ENCODE measurements at places on chromosomes 12 and 14.
A peak's percentile ranks its signal among the peaks of the same experiment; 100 is the strongest.

GRCh38 chr12:95851606-95852005 is 7.1 kb upstream of the SNRPF start:
- no peak for DNase-seq

- DNase-seq: no peak
Measured at GRCh38 chr12:106235770-106236169, 12.1 kb downstream of the CKAP4 start.

DNA sequence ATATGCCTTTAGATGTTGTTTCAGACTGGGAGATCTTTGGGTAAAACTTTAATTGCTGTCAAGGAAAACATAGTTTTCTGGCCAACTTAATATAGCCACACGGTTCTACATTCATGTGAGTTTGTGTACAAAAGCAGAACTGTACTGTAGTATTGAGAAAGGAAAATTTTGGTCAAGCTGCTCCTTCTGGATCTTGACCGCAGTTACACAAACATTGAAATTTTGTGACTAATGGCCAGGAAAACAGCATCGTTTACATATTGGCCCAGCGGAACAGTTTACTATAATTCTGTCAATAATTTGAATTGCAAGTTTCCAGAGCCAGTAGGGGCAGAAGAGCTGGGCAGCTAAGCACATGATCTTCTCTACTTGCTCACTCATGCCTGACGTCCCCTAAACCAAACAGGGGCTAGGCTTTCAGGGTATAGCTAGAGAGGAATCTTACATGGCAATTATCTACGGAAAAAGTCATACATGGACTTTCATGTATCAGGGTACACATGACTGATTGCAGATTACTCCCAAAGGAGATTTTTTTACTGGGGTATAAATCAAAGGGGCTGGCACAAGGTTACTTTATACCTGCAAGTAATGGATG is 11.4 kb upstream of the ART4 start:
- no peak for DNase-seq

DNA sequence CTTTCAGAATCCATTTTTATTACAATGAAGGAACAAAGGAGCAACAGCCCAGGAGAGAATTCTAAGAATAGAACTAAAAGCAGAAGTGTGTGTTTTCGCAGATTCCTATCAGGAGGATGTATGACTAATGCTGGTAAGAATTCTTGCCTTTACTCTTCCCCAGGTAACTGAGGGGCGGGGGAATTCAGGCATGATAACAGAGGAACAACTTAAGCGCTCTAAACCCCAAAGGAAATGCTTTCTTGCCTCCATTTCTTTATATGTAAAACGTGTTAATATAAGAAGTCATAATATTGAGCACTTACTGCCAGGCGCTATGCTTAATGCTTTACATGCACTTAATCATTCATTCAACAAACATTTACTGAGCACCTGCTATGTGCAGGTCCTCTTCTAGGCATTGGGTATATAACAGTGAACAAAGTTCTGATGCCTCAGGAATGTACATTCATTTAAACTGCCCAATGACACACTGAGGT is 4.5 kb downstream of the HCAR1 start:
- no peak for DNase-seq

DNA sequence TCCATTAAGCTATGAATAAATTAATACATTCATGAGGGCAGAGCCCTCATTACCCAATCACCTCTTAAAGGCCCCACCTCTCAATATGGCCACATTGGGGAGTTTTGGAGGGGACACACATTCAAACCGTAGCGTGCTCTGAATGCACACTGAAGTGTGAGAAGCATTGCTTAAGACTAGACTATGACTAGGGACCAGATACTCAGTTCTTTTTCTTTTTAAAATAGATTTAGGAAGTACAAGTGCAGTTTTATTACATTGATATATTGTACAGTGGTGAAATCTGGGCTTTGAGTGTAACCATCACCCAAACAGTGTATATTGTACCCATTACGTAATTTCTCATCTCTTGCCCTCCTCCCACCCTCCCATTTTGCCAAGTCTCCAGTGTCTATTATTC is 21.0 kb upstream of the JDP2 start:
- no peak for DNase-seq

DNA sequence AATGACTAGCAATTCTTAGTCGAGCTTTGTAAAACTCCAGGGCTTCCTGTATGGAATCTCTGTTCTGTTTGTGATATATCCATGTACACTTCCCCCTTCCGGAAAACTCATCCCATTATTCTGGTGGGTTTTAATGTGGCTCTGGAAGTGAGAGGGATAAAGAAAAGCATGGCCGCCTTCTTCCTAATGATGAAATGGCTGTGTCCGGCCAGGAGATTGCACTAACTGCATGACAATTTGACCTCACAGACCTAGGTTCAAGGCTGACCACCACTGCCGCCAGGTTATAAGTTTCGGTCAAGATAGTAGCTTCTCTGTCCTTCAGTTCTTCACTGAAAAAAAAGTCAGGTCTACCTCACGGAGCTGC is 41.0 kb upstream of the NPAS3 start:
- DNase-seq: no peak

- DNase-seq: no peak
Measured at GRCh38 chr12:75489613-75490210, 9.2 kb downstream of the GLIPR1 start.

GRCh38 chr14:100654814-100655740 is 67.9 kb upstream of the BEGAIN start:
- peak; percentile 51 for DNase-seq

GRCh38 chr12:79549531-79550271 is 141.1 kb downstream of the PAWR start:
- DNase-seq: no peak

GRCh38 chr12:113486722-113487121 is 15.1 kb upstream of the LHX5 start:
- DNase-seq: no peak

- no peak for DNase-seq
Measured at GRCh38 chr12:114189266-114189665, 216.7 kb downstream of the TBX5 start.

DNA sequence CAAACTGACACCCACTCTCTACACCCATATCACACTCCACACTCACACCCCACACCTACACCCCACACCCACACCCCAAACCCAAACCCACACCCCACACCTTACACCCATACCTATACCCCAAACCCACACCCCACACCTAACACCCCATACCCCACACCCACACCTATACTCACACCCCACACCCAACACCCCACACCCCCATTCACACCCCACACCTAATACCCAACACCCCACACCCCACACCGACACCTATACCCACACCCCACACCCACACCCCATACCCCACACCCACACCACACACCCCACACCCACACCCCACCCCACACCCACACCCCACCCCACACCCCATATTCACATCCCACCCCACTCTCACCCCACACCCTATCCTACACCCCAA is 38.5 kb downstream of the TMEM120B start:
- no peak for DNase-seq

DNA sequence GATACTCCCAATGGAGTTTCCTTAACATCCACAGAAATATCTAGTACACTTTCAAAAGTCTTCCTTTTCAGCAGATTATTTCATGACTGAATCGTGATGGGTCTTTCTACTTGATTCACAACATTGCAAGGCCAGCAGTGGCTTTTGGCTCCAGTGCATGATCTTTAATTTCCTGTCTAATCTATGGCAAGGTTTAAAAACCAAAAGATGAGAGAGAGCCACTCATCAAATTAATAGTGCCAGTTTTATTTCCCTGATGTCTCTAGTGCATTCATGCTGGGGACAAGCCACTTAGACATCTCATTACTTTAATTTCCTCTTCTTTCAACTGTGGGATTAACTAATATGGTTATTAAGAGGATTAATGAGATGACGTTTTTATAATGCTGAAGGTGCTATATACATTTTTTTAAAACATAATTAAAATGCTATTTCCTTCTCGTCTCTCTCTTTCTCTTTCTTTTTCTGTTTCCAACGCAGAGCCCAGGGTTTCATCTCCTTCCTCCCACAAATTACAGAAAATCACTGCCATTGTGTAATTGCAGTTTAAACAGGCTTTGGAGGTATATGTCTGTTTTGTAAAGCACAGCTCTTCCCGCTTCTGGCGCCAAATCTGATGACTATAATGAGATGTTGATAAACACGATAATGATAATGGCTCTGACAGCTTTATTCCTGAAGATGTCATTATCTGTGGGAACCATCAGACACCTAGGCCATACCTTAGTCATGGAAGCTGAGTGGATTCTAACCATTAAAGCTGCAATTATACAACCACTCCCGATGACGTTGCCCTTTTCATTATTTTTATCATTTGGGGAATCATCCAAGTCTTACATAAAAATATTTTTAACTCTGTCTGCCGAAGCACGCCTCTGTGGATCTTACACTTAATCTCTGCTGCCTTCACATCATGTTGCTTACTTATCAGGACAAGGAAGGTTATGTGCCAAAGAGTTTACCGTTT is 103.1 kb upstream of the PPM1H start:
- DNase-seq: no peak

GRCh38 chr14:50528000-50528399 is 4.4 kb downstream of the MAP4K5 start:
- DNase-seq: no peak

GRCh38 chr12:94616203-94616729 is 34.1 kb downstream of the TMCC3 start:
- no peak for DNase-seq

DNA sequence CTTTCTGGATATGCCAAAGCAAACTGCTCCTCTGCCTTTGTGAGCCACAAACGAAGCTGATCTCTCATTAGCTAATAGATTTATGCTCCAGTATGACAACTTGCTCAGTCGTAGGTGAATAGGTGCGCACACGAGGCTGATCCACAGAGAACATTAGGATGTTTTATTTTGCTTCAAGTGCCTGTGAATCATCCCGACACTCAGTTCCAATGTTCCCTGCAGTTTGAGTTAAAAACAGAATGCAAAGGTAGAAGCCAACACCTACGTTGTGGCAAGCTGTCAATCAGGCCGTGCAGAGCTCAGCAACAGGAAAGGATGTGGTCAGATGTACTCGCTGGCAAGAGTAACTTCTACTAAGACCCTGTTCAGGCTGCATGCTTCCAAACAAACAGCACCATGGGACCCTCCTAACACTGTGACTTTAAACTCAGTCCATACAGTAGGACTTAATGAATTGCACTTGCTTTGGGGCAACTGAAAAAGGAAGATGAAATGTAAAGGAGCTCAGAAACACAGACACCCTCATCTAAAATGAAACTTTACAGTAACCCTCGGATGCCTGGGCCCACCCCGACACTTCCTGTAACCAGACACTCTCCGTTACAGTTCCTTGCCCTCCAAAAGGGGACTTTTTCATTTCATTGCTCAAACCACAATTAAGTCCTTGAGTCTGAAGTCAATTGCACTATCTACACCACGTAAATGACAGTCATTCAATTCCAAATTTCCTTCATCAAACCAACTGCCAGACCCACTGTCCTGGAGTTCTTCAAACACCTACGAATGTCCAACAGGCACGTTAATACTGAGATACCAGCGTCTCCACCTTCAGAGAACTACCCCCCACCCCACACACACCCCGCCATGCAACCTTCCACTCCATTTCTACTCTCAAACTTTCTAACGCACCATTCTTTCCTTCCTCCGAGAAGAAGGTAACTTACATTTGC is 1.6 kb downstream of the CCDC88C start:
- DNase-seq: peak; percentile 83

DNA sequence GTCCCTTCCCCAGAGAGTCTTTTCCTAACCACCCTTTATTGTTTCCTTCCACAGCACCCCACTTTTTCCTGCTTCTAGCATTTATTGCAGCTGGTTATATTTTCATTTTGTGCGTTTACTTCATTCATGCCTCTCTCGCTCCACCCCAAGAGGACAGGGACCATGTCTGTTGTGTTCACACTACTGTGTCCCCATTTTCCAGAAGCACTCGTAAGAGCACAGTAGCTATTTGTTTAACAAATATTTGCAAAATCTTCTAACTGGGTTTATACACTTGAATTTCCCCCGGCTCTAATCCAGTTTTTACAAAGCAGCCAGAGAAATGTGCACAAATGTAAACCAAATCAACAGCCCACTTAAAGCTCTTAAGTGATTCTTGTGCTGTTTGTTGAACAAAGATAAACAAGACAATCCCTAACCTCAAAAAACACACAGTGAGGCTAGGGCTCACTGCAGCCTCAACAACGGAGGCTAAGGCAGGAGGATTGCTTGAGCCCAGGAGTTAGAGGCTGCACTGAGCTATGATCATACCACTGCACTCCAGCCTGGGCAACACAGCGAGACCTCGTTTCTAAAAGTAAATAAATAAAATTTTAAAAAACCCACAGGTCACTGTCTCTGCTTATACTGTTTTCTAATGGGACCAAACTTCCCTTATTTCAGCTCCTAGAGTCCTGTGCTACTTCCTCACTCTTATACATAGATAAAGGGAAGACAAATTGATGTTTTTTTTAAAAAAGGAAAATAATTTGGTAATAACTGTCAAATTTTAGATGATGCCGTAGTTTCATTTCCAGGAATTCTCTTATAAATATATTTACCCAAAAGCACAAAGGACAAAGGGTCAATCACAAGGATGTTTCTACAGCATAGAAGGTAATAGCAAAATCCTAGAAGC is 6.6 kb upstream of the ABCD4 start:
- DNase-seq: no peak

- peak; percentile 20 for DNase-seq
Measured at GRCh38 chr12:69497308-69498026, 27.3 kb downstream of the FRS2 start.
